ENCODE measurements at places on chromosomes 13 and 19.

GRCh38 chr13:97975280-97975847 is 21.9 kb downstream of the IPO5 start:
- DNase-seq, result no peak

DNA sequence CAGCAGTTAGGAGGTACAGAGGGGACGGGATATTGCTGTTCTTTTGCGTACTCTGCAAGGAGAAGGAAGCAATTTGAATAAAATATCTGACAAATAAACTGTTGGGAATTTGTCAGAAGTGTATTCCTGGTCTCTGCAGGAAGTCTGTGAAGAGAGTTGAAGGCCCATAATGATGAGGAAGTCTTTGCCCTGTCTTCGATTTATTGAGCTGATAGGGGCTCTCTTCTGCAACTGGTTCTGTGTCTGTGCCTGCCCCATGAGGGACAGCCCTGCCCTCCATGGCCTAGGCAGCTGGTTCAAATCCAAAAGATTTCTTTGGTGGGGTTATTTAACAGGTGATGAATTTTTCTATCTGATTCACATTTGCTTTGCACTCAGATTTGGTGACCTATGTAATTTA is 339.7 kb upstream of the EDNRB start:
- no peak for DNase-seq

GRCh38 chr13:22454586-22454985 is 726.2 kb upstream of the SGCG start:
- no peak for DNase-seq

- no peak for DNase-seq
Observed at GRCh38 chr19:52936954-52937325, 13.7 kb upstream of the ZNF888 start.

GRCh38 chr13:46716821-46717220 is 80.1 kb downstream of the ESD start:
- DNase-seq, result no peak

GRCh38 chr19:39832341-39833083 is 1.4 kb downstream of the DYRK1B start:
- no peak for DNase-seq

GRCh38 chr19:13366529-13367143 is 139.6 kb downstream of the CACNA1A start:
- DNase-seq, result no peak

GRCh38 chr13:78934336-78934735 is 275.4 kb upstream of the OBI1 start:
- DNase-seq, result no peak

DNA sequence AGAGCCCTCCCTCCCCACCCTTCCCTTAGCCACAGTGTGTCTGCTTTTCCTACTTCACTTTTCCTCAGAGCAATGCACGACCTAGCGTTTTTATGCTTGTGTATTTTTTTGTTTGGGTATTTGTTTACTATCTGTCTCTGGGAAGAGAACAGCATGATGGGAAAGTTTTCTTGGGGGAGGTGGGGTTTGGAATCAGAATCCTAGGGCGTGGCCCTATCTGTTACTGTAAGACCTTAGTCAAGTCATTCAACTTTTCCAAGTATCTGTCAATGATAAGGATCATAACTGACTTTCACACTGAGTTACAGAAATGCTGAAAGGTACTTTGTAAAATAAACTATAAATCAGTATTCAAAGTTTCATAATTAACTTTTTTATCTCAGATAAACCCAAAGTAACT is 146.3 kb upstream of the WASF3 start:
- DNase-seq, result no peak

DNA sequence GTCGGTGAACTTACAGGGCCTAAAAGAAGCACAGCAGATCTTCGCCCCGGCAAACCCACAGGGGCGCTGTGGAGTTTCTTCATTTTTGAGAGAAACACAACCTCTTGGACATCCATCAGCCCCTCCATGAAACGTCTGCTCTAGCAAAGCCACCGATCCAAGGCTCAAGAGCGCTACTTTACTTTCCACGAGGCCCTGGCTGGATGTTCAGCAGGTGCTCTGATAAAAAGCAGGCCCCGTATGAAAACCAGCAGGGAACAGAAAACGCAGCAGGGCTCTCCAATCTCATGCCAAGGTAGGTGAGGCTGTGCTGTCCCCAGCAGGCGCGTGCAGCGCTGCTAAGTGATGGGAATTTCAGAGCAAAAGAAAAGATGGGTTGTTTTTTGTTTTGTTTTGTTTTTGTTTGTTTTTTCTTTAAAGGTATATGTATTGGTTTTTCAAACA is 86.7 kb downstream of the IRS2 start:
- no peak for DNase-seq

DNA sequence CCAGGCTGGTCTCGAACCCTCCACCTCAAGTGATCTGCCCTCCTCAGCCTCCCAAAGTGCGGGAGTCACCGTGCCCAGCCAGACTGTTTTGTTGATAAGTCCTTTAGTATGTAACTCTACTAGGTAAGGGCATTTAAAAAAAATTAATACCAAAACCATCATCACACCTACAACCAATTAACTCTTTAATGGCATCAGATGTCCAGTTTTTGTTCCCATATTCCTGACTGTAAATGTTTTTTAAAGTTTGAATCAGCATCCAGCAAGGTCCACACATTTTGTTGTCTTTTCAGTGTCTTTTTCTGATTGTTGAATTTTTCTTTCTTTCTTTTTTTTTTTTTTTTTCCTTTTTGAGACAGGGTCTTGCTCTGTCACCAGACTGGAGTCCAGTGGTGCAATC is 5.6 kb downstream of the FCGRT start:
- no peak for DNase-seq

DNA sequence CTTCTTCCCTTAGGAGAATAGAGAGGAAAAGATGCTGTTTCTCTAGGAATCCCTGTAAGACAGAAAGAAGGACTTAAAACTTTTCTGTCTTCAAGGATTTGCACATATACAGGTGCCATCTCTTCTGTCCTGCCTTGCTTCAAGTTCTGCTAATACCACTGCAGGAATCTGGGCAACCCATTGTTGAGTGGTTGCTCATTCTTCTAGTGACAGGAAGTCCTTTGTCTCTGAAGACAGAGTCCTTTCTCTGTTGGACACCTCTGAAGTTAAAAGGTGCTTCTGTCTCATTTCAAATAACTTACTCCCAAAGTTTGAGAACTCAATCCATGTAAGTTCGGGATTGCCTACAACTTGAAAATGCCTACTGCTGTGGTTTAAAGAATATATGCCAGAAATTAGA is 114.4 kb upstream of the TMTC4 start:
- DNase-seq, result no peak

DNA sequence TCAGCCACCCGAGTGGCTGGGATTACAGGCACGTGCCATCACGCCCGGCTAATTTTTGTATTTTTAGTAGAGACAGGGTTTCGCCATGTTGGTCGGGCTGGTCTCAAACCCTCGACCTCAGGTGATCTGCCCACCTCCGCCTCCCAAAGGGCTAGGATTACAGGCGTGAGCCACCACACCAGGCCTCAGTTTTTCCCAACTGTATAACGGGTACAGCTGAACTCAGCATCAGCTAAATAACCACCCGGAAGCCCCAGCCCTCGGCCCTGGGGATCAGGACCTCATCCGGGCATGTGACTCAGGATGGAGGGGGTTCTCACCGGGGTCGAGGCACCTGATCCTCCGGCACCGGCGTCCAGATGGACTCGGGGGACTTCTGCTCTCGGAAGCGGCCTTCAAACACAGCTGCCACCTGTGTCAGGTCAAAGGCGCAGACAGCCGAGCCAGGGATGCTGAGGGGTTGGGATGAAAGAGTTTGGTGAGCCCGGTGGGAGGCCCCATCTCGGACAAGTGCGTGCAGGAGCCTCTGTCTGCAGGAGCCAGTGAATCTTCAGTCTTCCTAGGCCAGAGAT is 8.9 kb downstream of the SEMA6B start:
- DNase-seq, result no peak

DNA sequence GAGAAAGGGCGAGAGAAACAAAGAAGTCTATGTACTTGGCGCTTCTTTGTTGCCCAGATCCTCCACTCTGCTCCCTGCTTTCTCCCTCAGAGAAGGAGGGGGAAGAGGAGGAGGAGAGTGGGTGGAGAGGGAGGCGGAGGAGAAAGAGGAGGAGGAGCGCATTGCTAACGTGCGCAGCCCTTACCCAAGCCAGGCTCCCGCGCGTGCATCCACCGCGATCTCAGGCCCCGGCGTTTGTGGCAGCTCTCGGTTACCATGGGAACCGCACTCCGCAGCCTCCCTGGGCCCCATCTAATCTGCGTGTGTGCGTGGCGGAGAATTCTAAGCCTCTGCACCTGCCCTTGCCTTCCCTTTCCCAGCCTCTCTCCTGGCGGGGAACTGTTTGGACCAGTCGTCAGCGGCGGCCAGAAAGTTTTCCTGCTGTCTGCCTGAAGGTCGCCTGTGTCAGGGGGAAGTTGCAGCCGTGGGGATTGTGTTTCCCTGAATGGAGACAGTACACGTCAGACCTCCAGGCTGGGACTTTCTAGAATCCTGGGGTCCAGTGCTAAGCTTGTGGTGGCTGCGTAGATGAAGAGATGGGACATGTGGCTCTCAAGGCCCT is at the start of gene ERICH6B:
TSS of gene ERICH6B (minus strand) at position 239 of the 601 bp plus-strand sequence. CDS start 18,734 bp downstream, outside the sequence.
- DNase-seq, result no peak

DNA sequence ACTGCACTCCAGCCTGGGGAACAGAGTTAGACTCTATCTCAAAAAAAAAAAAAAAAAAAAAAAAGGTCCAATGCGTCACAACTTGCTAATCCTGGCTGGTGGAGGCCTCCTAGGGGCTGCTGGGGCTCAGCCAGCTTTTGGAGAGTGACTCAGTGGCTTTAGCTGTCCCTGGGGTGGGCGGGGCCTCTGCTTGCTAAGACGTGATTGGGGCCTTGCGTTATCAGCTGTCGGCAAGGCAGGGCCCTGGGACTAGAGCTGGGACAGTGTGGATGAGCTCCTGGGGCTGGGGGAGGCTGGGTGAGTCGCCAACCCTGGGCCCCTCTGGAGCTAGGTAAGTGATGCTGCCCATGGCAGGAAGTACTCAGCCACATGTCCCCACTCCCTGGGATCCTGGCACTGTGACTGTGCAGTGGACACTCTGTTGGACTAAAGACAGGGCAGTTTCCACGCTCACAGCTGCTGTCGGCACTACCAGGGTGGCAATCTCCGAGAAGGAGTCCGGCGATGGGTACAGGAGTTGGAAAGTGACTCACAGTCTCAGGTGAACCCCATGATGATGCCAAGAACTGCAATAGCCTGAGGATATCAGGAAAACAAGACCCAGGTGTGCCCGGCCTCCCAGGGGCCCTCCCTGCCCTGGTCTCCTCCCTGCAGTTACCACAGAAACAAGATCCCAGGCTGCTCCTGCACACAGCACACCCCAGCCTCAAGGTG is 32.2 kb downstream of the F2RL3 start:
- no peak for DNase-seq

GRCh38 chr13:50609011-50609410 is 234.5 kb downstream of the DLEU7 start:
- DNase-seq, result no peak

DNA sequence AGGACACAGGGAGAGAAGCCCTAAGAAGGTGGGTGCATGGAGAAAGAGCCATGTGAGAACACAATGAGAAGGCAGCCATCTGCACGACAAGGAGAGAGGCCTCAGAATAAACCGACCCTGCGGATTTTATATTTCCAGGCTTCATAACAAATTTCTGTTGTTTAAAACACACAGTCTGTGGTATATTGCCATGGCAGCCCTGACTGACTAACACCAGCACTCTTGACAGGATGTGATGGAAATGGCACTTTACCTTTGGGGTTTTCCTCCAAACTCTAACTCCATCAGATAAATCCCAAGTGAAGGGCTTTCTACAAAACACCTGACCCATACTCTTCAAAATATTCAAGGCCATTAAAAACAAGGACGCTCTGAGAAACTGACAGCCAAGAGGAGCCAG is 13.2 kb upstream of the MED4 start:
- no peak for DNase-seq

GRCh38 chr19:45920458-45920857 is 5.9 kb upstream of the NANOS2 start:
- DNase-seq, result no peak

Measured in CMK (cell line).